Fibroblast of skin of left quadriceps (primary cell): ENCODE measurements at places on chromosomes 4 and X.

DNA sequence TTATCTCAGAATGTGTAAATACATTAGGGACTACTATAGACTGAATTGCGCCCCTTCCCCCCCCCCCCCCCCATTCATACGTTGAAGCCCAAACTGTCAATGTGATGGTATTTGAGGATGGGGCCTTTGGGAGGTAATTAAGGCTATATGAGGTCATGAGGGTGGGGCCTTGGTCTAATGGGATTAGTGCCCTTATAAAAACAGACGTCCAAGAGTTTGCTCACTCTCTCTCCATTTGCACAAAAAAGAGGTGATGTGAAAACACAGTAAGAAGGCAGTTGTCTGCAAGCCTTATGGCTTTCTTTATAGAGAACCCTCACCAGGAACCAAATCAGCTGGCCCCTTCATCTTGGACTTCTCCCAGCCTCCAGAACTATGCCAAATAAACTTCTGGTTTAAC is 15.3 kb downstream of the SPACA5 start:
- no peak for DNase-seq

DNA sequence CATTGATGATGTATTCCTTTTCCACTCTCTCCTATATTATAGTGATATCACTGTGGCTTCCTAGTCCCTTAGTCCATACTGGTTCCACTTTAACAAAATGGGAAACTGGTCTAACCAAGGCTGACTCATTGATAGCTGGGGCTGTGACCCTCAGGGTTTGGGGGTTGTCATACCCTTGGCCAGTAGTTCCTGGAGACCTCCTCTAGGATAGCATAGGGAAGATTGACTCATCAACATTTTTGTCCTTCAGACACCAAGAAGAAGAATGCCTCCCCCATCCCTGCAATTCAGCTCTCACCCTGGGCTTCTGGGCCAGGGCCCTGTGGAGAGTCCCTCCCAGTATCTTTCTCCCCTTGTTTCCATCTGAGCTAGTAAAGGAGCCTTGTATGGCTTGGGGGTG is 68.8 kb upstream of the PRPS1 start:
- no peak for DNase-seq

GRCh38 chrX:31036895-31037294 is 34.9 kb downstream of the FTHL17 start:
- no peak for DNase-seq

DNA sequence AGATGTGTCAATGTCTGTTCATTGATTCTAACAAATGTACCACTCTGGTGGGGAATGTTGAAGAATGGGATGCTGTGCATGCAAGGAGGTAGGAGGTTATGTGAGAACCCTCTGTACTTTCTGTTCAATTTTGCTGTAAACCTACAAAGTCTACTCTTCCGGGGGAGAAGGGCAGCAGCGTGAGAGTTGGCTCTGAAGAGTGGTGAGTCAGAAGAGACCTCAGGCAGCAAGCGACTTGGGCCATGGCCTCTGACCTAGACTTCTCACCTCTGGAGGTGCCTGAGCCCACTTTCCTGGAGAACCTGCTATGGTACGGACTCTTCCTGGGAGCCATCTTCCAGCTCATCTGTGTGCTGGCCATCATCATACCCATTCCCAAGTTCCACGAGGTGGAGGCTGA is 26.7 kb downstream of the MANBA start:
- DNase-seq: no peak

DNA sequence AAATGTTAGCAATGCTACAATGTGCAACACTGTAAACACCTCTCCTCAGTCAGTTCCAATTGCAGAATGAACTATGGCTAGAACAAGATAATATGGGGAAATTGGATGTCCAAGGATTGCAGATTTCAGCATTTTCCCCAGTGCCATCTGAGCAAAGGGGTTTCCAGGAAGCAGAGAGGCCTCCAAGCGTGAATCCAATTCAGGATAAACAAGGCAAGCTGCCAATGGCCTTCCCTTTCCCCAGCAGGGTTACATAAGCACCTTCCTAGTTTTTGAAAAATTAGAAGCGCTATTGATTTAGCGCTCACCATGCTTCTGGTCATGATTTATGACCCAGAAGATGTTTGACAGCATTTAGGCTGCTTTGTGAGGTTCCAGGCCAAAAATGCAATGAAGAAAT is 223.0 kb upstream of the GATB start:
- no peak for DNase-seq

DNA sequence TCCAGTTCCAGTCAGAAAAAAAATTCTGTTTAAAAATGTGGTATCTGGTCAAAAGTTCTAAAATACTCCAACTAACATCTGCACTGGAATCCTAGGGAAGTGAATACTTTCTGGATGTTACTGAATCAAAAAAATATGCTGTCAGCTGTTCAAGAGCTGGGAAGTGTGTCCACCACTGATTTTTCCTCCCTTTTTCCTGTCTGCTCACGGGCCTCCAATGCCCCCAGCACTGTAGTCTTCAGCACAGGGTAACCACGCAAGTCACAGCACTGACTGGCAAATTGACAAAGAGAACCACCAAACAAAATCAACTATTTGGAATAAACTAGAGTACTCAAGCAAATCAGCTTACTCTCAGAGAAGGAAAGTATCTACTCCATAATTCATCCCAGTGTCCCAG is 9.9 kb downstream of the VEGFC start:
- no peak for DNase-seq

GRCh38 chr4:159121371-159121770 is 18.5 kb downstream of the RAPGEF2 start:
- no peak for DNase-seq

GRCh38 chr4:25144870-25145481 is 15.3 kb downstream of the SEPSECS start:
- DNase-seq: no peak

GRCh38 chrX:16992951-16993350 is 46.5 kb downstream of the REPS2 start:
- DNase-seq: no peak

GRCh38 chrX:9003041-9003440 is 30.9 kb downstream of the FAM9B start:
- no peak for DNase-seq

DNA sequence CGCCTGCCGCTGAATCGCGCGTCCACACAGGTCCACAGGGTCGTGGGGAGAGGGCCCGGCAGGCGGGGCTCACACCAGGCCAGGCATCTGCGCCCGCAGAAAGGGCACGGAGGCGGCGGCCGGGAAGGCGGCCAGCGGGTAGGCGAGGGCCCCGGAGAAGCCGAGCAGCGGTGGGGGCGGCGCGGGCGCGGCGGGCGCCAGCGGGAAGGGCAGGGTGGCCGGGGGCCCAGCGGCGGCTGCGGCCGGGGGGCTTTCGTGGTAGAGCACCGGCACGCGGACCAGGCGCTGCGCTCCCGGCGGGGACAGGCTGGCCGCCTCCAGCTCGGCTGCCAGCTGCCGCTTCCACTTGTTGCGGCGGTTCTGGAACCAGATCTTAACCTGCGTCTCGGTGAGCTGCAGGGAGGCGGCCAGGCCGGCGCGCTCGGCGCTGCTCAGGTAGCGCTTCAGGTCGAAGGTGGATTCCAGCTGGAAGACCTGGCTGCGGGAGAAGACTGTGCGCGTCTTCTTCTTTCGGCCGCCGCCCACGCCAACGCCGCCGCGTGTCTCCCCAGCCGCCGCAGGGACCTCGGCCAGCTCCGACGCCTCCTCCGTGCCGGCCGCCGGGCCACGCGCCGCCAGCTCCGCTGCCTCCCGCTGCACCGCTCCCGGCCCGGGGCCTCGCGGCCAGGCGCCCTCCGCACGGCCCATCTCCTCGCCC is 3.9 kb downstream of the HMX1 start:
- no peak for DNase-seq

- DNase-seq: no peak
These were observed 77.6 kb downstream of the ARHGAP6 start for GRCh38 chrX:11588097-11588496.

GRCh38 chrX:2503591-2504500 is 3.1 kb upstream of the DHRSX start:
- no peak for DNase-seq

GRCh38 chr4:152038238-152038637 is 277.4 kb upstream of the GATB start:
- no peak for DNase-seq

GRCh38 chrX:29257521-29257920 is 670.3 kb downstream of the IL1RAPL1 start:
- DNase-seq: peak; percentile 83

GRCh38 chrX:8405631-8406030 is 59.0 kb upstream of the VCX3B start:
- DNase-seq: no peak
